Bone marrow (tissue), 2 donors: ENCODE measurements at places on chromosomes 12 and 14.

- no peak for DNase-seq
These were observed 3.1 kb downstream of the C14orf180 start for GRCh38 chr14:104582662-104583061.

- DNase-seq: no peak
These were observed 24.7 kb upstream of the ATP5MC2 start for GRCh38 chr12:53700567-53700966.

- no peak for DNase-seq
These were observed 1.8 kb downstream of the GLI1 start for GRCh38 chr12:57461276-57461916.

- DNase-seq: no peak
These were observed 1.5 kb downstream of the WNT10B start for GRCh38 chr12:48969833-48970701.

DNA sequence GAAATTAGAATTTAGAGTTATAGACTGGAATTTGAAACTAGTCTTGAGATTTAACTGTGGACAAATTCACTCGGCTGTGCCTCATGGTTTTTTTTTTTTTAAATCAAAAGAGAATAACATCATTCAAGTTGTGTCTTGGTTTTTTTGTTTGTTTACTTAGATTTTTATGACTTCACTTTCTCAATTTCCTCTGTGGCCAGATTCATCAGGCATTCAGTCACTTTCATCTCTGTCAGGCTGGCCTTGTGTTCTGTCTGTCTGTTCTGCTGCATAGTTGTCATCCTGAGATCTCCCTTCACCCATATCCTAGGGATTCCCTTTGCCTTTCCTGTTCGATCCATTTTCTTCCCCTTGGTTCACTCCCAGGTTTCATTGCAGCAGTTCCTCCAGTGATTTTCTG lies 10.0 kb downstream of the MARK3 start:
- no peak for DNase-seq

- DNase-seq: no peak
These were observed 75.8 kb downstream of the EP400 start for GRCh38 chr12:132025526-132025925.

DNA sequence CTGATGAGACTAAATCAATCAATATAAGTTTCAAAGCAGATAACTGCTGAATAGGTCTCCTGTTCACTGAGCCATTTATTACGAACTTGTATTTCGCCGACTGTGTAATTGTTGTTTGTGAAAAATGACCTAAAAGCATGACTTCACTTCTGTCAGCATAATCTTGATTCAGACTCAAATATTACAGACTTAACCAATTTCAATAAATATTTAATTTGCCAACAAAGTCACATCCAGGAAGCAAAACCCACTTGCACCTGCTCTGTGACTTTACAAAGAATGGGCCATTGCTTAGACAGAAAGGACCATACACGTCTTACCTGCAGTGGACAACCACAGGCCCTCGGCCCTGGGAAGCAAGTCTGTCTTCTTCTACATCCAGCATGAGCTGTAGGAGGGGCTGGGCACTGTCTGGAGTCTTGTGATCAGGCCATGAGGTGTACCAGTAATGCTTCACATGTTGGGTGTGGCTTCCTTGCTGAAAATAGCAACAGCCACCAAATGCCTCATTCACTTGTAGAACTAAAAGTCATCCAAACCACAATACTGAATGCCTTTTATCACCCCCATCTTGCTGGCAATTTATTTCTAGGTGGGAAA lies 23.5 kb upstream of the PTPRB start:
- DNase-seq: no peak

DNA sequence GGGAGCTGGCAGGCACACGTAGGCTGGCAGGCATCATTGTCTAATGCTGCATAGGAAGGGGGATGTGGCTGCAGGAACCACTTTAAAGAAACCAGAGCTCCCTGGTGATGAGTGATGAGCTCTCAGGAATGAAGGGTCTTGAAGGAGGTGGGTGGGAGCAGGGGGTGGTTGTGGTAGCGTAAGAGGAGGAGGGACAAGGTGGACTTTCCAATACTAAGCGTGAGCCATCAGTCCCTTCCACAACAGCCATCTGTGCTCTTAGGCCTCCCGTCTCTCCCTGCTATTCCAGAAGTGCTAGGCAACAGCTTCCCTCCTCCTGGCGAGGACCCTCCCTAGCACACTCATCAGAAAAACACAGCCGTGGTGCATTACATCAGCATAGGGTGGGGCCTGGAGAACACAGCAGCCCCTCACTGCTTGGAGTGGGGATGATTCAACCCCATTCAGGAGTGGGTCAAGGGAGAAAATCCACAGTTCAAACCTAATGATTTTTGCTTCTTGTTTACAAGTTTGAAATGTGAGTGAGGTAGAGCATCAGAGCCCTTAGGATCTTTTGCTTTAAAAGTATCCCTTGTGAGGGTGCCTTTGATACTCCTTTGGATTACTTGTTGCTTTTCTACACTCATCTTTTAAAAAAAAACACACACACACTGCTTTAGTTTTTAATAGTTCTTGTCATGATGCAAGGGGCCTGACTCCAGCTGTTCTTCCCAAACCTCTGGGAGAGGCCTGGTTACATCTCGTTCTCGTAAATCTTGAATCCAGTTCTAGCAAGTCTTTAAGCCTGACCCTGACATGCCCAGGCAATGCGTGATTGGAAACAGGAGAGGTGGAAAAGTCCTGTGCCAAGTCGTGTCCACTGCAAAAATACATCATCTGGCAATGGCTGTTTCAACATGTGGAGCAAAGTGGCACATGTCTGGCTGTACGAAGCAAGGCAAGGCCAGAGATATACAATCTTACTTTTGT lies 356.4 kb upstream of the DDHD1 start:
- no peak for DNase-seq

GRCh38 chr12:124956571-124956970 lies 32.4 kb downstream of the DHX37 start:
- DNase-seq: no peak

DNA sequence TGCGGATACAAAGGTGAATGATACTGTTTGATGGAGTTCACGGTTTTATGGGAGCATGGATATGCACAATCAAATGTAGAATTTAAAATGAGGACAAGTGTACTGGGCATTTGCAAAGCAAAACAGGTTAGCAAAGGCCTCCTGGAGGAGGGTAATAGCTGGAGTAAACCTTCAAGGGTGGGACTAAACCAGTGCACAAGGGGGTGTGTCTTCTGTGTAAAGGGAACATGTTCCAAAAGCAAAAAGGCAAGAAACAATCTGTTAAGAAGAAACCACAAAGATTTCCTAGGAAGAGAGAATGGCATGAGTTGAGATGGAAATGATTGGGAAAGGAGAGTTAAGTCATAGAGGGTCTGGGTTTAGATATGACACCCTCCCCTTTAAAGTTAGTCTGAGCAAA lies 109.2 kb upstream of the SLCO1C1 start:
- DNase-seq: no peak

DNA sequence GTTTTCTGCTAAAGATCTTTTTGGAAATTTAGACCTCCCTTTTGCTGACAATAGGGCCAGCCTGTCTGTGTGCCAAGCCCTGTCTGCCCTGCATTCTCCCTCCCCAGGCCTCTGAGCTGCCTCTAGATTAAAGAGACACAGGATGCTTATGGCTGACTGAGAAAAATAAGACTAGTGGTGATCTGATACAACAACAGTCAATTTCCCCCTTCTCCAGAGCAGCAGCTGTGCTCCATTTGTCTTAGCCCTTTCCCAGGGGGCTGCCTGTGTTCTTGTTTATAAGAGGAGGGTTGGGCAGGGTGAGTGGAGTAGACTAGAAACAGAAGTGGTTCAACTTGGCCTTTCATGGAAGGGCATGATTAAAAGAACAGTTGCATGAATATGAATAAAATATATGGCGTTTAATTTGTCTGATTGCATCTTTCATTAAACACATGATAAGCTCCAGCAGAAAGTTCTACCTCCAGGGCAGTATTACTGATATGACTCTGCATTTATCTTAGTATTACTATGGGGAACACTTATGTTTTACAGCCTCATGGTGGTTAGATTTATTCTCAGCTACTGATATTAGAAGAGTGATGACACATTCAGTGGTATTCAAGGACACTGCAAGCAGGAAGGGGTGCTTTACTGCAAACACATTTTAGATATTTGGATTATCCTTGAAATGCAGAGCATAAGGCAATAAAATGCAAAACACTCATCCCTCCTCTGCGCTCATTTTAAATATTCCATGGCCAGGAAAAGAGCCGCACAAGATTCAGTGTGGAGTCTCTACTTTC lies 150.2 kb upstream of the CLEC14A start:
- no peak for DNase-seq

DNA sequence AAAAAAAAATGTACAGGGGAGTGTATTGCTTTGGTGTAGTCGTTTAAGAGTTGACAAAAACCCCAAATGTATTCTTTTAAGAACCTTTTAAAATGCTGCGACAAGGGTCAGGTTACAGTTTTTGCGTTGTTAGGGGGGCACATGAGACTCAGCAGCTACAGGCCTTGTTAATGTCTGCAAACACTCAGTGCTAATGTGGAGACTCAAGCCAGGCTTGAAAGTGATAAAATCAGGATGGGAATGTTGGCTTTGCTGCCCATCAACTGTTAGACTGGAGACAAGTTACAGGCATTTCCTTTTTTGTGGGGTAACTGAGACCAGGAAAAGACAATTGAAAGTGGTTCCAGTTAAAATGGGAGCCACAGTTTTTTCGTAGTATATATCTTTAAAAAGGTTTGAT lies 84.8 kb downstream of the PRKCH start:
- no peak for DNase-seq

- DNase-seq: no peak
These were observed 37.0 kb upstream of the PNMA1 start for GRCh38 chr14:73751157-73751691.

- no peak for DNase-seq
These were observed 7.5 kb downstream of the HOXC4 start for GRCh38 chr12:54060975-54061778.

GRCh38 chr12:19245666-19246065 lies 116.1 kb downstream of the PLEKHA5 start:
- no peak for DNase-seq

- no peak for DNase-seq
These were observed 1.0 kb upstream of the BDKRB2 start for GRCh38 chr14:96203635-96204034.

GRCh38 chr12:82687021-82688011 lies 610 bp downstream of the TMTC2 start:
- DNase-seq: no peak

- no peak for DNase-seq
These were observed 700 bp downstream of the CNIH1 start for GRCh38 chr14:54440476-54440872.

GRCh38 chr12:132062481-132062880 lies 81.6 kb downstream of the DDX51 start:
- no peak for DNase-seq

GRCh38 chr12:12229556-12230092 lies 37.2 kb downstream of the LRP6 start:
- no peak for DNase-seq

DNA sequence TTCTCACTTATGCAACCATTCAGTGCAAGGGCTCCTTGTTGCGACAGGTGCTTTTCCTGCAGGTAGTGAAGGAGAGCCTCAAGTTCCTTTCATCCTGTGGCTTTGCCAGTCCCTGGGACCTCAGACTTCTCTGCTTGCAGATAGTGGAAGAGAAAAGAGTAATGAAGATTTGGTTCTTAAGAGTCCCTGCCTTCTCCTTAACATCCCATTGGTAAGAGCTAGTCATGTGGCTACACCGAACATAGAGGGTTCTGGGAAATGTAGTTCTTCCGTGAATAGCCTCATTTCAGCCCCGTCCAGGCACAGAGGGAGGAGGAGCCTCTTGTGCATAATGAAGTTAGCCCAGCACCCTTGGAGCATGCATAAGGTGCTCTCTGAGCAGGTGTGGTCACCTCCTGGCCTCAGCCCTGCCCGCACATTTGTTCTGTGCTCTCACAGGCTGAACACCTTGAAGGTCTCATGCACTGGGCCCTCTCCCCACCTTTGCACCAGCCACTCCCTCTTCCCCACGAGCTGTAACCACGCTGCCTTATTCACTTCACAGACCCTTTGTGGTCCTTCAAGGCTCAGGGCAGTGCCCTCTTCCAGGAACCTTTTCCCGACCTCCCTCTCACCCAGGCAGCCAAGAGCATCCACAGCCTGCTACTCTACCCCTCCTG lies 134.0 kb downstream of the BCL11B start:
- no peak for DNase-seq
